KBM-7 (cell line): ENCODE measurements at places on chromosomes 11 and 22.
A peak's percentile ranks its signal among the peaks of the same experiment; 100 is the strongest.

- DNase-seq, result no peak
Measured at GRCh38 chr11:9158898-9159391, 67.5 kb upstream of the SCUBE2 start.

- no peak for DNase-seq
Measured at GRCh38 chr11:2204361-2205213, 33.0 kb upstream of the TH start.

- peak; percentile 74 for DNase-seq
Measured at GRCh38 chr11:16785520-16786128, 47.2 kb downstream of the C11orf58 start.

DNA sequence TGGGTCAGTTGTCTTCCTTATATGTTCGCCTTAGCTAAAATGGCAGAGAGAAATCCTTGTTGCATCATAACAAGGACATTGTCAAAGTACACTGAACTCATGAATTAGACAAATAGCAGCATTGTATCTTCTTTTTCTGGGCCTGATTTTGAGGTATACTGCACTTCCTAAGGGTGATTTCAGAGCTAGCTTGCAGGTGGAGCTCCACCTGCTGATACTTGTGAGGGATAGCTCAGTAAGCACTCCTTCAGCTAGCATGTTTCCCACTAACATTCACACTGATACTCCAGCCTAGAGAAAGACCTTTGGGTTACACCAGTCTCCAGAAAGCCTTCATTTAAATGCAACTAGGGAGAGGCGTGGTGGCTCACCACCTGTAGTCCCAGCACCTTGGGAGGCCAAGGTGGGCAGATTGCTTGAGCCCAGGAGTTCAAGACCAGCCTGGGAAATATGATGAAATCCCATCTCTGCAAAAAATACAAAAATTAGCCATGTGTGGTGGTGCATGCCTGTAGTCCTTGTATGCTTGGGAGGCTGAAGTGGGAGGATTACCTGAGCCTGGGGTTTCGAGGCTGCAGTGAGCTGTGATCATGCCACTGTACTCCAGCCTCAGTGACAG is 29.8 kb downstream of the JAM3 start:
- DNase-seq, result peak; percentile 42

- no peak for DNase-seq
Measured at GRCh38 chr11:92702037-92702804, 267.2 kb upstream of the MTNR1B start.

DNA sequence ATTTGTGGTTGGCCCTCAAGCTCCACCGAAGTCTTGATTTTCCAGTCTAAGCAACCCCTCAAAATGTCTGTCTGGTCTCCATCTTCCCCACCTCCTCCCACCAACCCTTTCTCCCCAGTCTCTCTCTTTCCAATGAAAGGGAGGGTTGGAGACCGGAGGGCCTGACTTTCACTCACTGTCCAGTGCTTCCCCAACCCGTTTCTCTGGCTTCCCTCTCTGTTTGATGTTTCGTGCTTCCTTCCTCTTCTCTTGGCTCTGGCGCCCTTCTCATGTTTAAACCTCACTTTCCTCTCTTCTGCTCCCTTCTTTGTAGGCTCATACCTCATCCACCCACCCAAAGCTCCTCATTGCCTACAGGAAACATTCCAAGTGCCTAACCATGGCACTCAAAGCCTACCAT is 11.1 kb upstream of the VPS37C start:
- peak; percentile 19 for DNase-seq

DNA sequence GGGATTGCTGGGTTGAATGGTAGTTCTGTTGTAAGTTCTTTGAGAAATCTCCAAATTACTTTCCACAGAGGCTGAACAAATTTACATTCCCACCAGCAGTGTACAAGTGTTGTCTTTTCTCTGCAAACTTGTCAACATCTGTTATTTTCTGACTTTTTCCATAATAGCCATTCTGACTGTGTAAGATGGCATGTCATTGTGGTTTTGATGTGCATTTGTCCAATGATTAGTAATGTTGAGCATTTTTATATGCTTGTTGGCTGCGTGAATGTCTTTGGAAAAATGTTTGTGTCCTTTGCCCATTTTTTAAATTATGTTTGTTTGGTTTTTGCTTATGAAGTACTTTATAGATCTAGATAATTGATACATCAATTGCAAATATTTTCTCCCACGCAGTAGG is 1025.0 kb downstream of the JRKL start:
- no peak for DNase-seq

- DNase-seq, result no peak
Measured at GRCh38 chr11:13891911-13892310, 70.6 kb upstream of the SPON1 start.

DNA sequence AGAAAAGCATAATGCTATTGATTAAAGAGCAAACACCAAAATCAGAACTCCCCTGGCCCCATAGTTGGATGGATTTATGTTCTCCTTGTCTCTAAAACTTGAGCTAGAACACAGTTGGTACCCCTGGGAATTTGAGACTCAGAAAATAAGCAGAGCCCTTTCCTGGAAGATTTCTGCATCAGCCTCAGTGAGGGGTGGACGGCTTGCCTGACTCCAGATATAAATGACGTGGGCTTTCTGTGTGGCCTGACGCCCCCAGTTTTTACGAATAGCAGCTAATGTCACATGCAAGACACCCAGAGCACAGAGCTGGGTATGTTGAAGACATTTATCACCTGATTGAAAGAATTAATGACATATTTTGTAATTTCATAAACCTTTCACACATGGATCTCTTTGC is 130.8 kb downstream of the TRIM29 start:
- DNase-seq, result no peak

GRCh38 chr11:33884601-33885000 is 7.3 kb downstream of the LMO2 start:
- no peak for DNase-seq

GRCh38 chr11:33692013-33692504 is 8.6 kb downstream of the C11orf91 start:
- no peak for DNase-seq

DNA sequence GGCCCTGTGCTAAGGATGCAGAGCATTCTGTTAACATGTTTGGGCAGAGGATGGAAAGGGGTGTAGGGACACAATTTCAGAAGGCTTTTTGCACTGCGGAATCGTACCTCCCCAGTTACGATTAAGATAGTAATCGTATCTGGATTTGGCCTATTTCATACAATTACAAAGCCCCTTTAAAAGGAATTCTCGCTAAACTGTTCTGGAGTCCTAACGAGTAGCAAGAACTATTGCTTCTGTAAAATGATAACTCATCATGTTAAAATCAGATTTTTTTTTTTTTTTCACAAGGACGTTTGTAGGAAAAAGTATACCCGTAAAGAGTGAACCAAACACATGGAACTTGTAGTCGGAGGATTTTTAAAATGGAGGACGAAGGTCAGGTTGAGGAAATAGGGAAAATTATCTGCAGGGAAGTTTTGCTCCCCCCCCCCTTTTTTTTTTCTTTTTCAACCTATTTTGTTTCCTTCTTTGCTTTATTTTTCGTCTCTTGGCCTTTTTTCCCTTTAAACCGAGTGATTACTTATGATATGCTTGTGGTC is 934 bp downstream of the HSD17B12 start:
- peak; percentile 68 for DNase-seq

DNA sequence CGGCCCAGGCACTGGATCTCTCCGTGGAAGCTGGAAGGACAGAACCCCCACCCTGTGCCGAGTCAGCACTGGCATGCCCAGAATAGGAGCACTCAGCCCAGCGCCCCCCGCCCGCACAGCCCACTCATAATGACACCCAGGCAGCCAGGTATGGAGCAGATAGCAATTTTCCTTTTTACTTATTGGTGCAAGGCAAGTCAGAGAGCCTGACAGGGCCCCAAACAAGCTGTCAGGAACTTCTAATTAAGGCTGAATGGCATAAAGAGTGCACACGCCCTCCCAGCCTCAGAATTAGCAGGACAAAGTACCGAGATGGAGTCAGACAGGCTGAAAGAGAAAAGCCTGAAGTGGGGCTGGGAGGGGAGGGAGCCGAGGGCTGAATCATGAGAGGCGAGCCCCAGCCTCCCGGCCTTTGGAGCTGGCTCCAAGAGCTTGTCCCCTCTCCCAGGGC is 76.9 kb downstream of the DSCAML1 start:
- no peak for DNase-seq

GRCh38 chr11:104823657-104824056 is 74.6 kb downstream of the CASP12 start:
- no peak for DNase-seq

DNA sequence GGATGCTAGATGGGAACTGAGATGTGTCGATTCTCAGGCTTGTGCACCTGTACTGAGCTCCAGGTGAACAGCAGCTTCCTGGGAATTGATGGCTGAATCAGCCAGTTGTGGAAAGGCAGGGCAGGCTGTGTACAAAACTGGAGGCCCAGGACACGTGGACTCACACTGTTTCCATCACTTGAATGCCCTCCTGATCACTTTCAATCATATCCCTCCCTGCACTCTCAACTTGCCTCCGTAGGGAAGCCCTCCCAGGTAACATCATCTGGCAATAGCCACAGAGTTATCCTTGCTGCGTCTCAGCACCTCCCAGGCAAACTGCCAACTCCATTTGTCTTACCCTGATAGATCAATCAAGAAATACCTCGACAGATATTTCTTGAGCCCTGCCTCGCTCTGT is 10.1 kb downstream of the FAM83F start:
- DNase-seq, result no peak

- DNase-seq, result peak; percentile 11
Measured at GRCh38 chr11:131246663-131247062, 123.8 kb upstream of the NTM start.

GRCh38 chr11:235609-235996 is 539 bp downstream of the SIRT3 start:
- DNase-seq, result no peak

DNA sequence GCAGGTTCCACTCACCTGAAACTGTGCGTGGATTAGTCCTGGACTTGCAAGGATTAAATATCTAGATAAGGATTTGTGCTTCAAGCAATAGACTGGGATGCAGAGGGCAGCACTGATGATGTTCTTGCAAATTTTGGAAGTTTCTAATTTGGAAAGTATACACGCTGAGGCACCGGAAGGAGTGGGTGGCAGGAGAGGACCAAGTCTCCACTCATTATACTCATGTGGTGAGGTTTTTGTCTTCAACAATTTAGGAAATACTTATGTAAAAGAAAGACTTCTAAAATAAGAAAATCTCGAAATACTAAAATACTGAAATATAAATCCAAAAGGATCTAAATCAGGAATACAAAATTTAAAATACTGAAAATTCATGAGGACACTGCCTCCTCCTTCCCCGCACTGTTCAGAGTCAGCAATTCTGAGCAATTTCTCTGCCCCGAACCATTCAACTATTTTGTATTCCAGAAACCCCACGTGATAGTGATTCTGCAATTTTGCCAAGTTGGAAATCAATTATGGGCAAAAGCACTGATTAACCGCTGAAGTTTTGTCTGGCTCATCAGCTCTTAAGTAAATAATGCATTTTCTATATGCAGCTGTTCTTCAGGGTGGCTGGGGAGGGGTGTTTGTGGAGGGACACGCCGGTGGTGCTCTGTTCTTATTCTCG is 47.0 kb upstream of the CLMP start:
- DNase-seq, result no peak

GRCh38 chr11:111494040-111494439 is 18.1 kb downstream of the BTG4 start:
- DNase-seq, result no peak

GRCh38 chr22:44242946-44243724 is 62.4 kb downstream of the PARVG start:
- no peak for DNase-seq

- peak; percentile 57 for DNase-seq
Measured at GRCh38 chr11:10606536-10607208, 38.2 kb upstream of the LYVE1 start.

- DNase-seq, result peak; percentile 12
Measured at GRCh38 chr22:24541681-24542515, 13.0 kb downstream of the GUCD1 start.

- DNase-seq, result no peak
Measured at GRCh38 chr22:44037519-44038375, 13.6 kb downstream of the PARVB start.

GRCh38 chr11:70526116-70527045 is 128.1 kb downstream of the CTTN start:
- no peak for DNase-seq

DNA sequence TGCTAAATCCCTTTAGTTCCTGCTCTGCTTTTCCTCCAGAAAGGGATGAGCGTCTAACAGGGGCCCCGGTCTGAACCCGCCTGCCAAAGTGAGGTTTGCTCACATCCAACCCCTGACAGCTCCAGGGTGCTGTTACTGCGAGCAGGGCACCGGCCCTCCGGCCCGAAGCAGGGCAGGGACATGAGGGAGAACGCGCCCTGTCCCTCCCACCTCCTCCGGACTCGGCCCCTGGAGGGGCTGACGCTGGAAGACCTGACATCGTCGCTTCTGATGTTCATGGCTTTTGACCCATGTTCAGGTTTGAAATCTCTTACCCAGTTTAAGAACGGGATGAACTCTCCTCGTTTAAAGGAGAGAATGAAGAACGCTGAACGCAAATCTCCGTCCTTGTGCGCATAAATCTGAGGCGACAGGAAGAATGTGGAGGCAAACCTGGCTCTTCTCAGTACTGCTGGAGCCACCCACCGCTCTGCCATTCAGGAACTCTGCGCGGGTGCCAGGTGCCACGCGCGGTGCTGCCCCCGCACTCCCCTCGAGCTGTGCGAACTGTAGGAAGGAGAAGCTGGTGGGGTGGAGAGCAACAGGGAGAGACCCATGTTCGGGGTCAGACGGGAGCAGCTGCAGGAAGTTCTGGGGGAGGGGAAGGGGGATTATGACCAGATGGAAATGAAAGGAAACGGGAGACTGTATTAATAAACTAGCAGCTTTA is 826 bp upstream of the EEF1G start:
- DNase-seq, result peak; percentile 65

DNA sequence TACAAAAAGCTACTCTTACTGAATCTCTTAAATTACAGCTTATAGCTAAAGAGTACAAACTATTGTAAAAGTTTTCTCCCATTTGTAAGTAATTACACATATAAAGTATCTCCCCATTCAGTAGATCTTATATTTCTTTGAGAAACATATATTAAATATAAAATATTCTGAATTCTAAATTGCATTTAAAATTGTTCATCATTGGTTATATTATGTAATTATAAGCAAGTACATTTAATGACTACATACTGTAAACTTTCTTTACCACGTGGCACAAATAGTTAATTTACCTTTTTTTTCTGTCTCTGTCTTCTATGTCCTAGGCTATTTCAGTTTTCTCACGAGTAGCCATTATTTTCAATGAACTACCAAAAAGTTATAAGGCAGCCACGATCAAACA is 101.2 kb upstream of the SERPIND1 start:
- DNase-seq, result no peak

- no peak for DNase-seq
Measured at GRCh38 chr11:16669799-16670415, 68.5 kb upstream of the C11orf58 start.

- no peak for DNase-seq
Measured at GRCh38 chr22:47432683-47433082, 670.2 kb downstream of the TBC1D22A start.
